ENCODE measurements at places on chromosomes 2 and 18. TPM values are rescaled to one million over a fixed set of nuclear protein-coding genes. Genes with fewer than 3 reads are reported as not detected.

DNA sequence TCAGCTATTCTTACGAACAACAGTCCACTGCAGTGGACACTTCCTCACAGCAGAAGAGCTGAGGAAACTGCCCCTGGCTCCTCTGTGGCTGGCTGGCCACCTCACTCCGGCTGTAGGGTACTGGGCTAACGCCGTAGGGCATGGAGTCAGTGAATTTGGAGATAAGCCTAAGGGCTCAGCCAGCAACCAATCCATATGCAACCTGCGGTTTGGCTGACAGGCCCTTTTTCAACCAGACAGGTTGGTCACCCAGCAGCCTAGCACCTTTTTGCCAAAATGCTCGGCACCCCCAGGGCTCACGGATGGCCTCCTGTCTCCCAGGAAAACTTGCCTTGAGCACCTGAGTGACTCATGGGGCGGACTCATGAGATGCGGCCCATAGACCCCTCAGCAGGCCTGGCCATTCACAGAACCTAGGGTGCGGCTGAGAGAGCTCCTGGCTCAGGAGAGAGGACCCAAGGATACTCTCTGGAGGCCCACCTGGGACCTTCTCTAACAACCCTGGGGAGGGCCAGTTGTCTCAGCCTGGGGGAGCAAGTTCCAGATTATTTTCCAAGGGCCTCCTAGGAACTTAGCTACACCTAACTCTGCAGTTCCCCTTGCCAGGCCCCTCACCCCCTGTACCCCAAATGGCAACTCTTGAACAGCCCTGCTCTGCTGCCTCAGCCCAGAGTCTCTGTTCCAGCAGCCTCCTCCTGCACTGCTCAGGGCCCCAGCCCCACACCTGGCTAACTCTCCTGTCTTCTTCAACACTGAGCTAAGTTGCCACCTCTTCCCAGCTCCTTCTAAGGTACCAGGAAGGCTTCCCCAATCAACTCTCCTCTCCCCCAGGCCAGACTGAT is 252.1 kb downstream of the CYP26B1 start:
- no peak for DNase-seq

GRCh38 chr2:65471409-65471808 is 39.0 kb upstream of the SPRED2 start:
- DNase-seq = no peak

DNA sequence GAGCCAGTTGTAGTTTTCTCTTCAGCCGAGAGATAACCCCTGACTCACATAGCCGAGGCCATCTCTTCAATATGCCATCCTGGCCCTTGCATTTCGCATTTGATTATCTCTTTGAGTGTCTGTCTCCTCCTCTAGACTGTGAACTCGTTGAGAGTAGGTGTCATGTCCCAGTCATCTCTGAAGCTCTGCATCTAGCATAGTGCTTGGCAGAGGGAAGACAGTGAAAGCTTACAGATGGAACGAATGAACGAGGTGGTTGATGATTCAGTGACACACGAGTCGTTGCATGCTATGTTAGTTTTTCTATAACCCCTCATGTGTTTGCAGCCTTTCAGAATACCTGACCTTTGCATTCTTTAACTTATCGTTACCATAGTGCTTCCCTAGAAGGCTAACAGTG is 59.9 kb upstream of the CYRIA start:
- no peak for DNase-seq

- DNase-seq = no peak
Observed at GRCh38 chr2:102470168-102470567, 2.9 kb upstream of the SLC9A4 start.

Gene DAPL1
- total RNA-seq = not detected

GRCh38 chr2:42567364-42567763 is 1.1 kb upstream of the MTA3 start:
- no peak for DNase-seq

Gene THADA
- 11.0 TPM for total RNA-seq

DNA sequence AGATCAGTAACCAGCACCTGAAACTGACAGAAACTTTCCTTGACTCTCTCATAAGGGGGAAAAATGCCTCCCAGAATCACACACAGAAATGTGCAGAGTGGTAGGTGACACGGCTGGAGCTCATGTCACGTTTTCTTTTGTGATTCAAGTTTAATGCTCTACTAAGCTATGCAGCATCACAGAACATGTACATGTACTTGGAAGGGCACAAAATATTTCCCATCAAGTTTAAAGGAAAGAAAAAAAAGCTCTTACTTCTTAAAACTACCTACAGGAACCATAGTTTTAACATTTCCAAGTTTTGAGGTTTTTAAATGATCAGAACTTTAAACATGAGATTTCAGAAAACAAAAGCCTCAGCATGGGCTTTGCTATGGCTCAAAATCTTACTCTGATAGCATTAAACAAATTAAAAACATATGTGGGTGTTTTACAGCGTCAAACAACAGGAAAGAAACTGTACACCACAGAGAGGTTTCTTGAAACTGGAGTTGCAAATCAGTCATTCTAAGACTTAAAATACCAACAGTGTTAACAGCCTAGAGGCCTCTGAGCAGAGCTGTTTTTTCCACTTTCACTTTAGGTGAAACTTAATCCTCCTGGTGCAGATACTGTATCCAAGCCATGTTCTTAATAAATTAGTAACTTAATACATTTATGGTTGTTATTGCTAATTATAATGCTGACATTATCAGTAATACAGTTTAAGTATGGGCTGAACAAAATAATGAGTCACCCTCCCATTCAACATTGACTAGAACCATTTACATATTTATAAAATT is 30.1 kb downstream of the MBP start:
- DNase-seq = no peak

GRCh38 chr2:203636588-203637470 is 69.6 kb upstream of the CD28 start:
- DNase-seq = no peak

Gene CRYBA2
- total RNA-seq = not detected

- DNase-seq = no peak
Observed at GRCh38 chr18:13487237-13487636, 239.1 kb downstream of the FAM210A start.

- DNase-seq = peak; percentile 91
Observed at GRCh38 chr2:112150447-112150846, 12.3 kb downstream of the FBLN7 start.

Gene KRTCAP3
- total RNA-seq = 10.0 TPM

DNA sequence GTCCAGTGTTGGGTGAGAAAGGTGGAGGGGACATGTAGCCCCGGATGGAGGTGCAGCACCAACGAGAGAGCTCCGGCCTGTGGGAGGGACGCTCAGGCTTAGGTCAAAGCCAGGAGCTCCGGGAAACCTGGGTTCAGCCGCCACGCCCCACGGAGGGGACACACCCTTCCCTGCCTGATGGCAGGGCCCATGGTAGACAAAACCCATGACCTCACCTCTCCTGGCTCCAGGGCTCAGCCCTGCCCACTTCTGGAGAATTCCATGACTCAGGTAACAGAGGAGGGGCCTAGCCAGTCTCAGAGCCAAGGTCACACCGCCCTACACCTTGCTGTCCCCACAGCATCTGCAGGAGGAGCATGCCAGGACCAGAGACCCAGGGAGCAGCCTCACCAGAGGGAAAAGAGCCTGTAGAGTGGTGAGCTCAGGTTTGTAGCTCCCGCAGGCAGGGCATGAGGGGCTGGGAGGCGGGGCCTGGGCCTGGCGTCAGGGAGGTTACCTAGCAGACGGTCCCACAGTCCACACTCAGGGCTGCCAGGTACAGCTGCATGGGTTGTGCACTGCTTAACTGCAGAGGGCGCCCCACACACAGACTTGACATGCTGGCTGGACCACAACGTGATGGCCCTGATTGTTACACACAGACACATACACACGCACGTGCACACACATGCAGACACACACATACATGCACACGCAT is 70.8 kb upstream of the SMAD7 start:
- no peak for DNase-seq

DNA sequence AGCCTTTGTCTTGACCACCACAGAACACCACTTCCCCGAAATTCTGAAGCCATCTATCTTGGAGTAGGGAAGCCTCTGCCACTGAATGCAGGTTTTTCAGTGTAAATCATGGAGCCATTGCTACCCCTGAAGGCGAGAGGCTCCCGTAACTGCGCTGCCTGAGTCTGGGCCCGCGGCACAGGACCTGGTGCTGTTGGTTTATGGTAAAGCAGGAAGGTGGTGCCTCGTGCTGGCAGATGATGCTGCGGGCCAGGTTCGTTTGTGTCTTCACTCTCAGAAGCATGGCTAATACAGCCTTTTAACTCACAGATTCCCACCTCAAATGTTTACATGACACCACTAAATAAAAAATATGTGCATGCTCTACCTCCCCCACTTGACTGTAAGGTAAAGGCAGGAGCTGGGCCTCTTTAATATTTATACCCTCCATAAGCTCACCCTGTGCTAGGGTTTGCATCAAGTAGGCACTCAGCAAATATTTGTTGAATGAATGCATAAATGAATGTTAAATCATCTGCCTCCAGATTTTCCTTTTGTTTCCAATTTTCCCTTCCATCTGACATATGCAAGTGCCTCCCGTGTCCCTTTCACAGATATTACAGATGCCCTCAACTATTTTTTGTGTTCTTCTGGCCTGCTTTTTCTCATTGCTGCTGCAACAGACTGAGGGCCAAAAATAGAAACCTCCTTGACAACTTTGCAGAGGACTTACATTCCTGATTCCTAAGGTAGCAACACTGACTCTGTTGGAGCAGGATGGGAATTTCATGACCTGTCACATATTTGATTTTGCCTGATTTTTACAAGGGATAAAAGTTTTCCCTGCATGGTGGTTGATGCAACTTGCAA is 83.5 kb upstream of the CPO start:
- DNase-seq = no peak

DNA sequence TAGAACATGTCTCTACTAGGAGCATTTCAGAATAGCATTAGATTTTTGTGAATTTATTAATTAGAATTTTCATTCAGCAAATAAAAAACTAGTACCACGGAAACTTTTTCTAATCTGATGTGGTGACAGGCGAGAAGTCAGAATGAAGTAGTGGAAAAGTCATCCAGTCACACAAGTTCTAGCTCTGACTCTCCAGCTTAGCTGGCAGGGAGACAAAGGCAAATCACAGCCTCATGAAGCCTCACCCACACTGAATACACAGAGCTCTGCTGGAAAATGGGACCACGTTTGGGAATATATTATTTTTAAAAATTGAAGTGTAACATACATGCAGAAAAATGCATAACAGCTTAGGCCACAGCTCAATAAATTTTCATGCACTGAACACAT is 86.1 kb downstream of the L3MBTL4 start:
- DNase-seq = no peak

Gene LIMS2
- total RNA-seq = 1.2 TPM
